EL (cell line): ENCODE measurements at places on chromosomes 3 and 15.

- no peak for DNase-seq
Observed at GRCh38 chr15:61083788-61084134, 145.3 kb downstream of the RORA start.

DNA sequence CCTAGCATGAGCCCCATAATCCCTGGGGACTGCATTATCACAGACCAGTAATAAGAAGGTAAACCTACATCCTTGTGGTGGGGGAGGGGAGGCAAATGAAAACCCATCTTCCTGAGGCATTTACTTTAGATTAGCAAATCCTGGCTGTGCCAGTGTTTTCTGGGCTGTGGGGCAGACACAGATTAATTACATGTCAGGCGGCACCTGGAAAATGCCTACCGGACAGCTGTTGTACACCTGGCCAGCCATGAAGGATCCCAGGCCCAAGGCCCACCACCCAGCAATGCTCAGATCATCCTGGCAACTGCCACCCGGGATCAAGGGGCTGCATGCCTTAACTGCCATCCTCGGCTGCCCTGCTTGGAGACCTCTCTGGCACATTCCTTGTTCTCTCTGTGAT is 59.1 kb upstream of the RASA2 start:
- no peak for DNase-seq

GRCh38 chr15:38672814-38673670 is 108.4 kb upstream of the RASGRP1 start:
- no peak for DNase-seq

DNA sequence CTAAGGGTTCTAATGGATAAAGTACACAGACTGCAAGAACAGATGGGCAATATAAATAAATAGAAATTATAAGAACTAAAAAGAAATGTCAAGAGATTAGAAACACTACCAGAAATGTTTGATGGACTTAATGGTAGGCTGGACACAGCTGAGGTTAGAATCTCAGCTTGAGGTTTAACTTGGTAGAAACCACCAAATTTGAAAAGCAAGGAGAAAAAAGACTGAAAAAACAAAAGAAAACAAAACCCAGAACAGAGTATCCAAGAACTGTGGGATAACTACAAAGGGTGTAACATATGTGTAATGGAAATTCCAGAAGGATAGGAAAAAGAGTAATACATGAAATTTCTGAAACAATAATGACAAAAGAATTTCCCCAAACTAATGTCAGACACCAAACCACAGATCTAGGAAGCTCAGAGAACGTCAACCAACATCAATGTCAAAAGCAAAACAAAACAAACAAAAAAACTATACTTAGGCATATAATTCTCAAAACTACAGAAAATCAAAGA is 35.0 kb downstream of the RFX7 start:
- DNase-seq, result peak; percentile 36
